CD4-positive, alpha-beta T cell treated with Interleukin-10 for 1 hour (primary cell): ENCODE measurements at places on chromosomes 2 and 18.

GRCh38 chr2:173909846-173910245 is 55.3 kb downstream of the SP3 start:
- no peak for DNase-seq

DNA sequence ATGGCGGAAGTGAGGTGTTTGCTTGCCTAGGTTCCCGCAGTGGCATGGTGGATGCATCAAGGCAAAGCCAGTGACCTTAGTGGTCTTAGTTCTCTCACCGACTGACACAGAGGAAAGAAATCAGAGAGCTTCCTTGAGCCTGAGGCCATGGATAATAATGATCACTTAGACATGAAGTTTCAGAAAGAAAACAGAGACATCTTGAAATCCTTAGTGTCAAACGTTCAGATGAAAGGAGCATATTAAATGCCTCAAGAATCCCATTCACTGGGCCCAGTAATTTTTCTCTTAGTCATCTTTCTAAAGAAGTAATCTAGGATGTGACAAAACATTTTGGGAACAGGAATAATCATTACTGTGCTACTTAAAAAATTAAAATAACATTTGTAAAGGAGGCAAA is 35.2 kb downstream of the COPS8 start:
- DNase-seq = no peak

DNA sequence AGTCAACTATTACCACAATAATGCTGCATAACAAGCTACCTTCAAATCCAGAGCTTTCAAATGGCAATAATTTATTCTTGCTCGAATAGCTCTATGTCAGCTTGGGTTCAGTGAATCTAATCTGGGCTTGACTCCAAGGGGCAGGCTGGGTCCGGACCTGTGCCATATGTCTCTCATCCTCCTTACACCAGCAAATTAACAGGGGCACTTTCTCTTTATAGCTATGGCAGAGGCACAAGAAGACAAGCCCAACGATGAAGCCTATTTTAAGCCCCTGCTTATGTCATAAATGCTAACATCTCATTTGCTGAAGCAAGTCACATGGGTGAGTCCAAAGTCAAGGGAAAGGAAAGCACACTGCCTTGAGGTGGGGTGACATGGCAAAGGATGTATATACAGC is 13.3 kb upstream of the ZNF521 start:
- DNase-seq = no peak

- DNase-seq = no peak
Measured at GRCh38 chr2:100887713-100888495, 68.0 kb downstream of the NPAS2 start.

- no peak for DNase-seq
Measured at GRCh38 chr2:239610457-239611221, 209.8 kb upstream of the HDAC4 start.

- DNase-seq = no peak
Measured at GRCh38 chr2:134277223-134277622, 23.4 kb downstream of the MGAT5 start.

- DNase-seq = no peak
Measured at GRCh38 chr2:214077727-214078126, 333.1 kb upstream of the VWC2L start.

- DNase-seq = peak; percentile 77
Measured at GRCh38 chr2:46351750-46352138, 54.5 kb downstream of the EPAS1 start.

GRCh38 chr2:241986836-241987641 is 117.5 kb downstream of the RTP5 start:
- no peak for DNase-seq

- DNase-seq = peak; percentile 9
Measured at GRCh38 chr2:32772638-32773447, 145.0 kb downstream of the TTC27 start.

DNA sequence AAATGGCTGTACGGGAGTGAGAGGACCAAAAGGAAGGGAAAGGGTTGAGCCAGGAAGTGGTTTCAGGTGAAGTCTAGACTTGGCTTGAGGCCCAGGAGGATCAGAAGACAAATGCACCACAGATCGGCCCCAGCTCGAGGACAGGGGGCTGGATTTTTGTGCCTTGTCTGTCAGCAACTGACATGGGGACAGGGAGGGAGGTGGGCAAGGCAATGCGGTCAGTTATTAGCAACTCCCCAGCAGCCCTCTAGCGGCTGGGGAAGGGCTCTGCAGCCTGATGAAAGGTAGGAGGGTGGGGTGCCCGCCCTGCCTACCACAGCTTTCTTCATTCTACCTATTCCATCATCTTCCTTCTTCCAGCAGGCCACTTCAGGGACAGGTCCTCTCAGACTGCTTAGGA is 50.0 kb downstream of the CPO start:
- DNase-seq = peak; percentile 3

- no peak for DNase-seq
Measured at GRCh38 chr2:30721241-30721640, 86.0 kb downstream of the CAPN13 start.

DNA sequence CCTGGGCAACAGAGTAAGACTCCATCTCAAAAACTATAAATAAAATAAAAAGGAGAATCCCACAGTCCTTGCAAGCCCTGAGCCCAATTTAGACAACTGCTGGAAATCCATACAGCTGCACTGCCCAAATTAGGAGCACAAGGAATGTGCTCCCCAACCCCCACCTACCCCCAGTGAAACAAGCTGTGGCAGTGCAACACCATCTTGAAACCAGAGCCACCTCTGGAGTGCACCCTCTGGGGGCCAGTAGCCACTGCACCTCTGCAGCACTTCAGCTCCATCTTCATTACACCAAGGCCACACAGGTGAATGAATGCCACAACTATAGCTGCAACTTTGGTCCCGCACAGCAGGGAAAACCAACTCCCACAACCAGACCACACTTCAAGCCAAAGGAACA is 37.3 kb downstream of the USP34 start:
- DNase-seq = no peak

- peak; percentile 84 for DNase-seq
Measured at GRCh38 chr2:43225788-43226557, 433 bp downstream of the ZFP36L2 start.

- no peak for DNase-seq
Measured at GRCh38 chr2:100589527-100589926, 26.7 kb downstream of the PDCL3 start.

GRCh38 chr2:194090251-194090905 is 1566.6 kb upstream of the SLC39A10 start:
- DNase-seq = no peak

DNA sequence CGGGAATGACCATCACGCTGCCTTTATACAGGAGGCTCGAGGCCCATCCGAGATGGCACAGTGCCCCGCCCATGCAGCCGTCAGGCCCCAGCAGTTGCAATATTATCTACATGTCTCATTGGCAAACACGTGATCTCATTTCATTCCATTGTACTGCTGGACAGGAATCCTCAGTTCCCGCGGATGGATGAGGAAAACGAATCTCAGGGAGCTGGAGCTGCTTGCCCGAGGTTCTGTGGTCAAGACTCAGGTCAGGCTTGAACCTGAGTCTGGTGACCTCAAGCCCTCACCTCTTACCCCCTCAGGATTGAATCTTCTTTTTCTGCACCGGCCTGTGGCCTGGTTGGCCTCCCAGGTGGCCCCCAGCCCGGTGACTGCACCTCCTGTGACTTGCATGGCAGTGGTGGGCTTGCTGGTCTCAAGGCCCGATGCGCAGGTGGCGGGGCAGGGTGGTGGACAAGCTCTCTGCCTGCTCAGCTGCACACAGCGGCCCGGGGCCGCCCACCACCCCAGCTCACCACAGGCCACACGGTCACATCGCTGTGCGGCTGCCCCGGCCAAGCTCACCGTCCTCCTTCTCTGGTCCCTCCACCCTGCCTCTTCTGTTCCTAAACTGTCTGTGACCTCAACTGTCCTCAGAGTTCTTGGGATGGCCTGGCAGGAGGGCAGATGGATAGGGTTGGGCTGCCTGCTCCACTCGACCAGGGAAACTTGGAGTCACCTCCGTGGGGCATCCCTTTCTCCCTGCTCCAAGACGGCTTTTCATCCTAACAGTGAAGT is 52.0 kb upstream of the HS6ST1 start:
- DNase-seq = no peak

- DNase-seq = no peak
Measured at GRCh38 chr2:100437751-100438150, 20.3 kb upstream of the CHST10 start.

DNA sequence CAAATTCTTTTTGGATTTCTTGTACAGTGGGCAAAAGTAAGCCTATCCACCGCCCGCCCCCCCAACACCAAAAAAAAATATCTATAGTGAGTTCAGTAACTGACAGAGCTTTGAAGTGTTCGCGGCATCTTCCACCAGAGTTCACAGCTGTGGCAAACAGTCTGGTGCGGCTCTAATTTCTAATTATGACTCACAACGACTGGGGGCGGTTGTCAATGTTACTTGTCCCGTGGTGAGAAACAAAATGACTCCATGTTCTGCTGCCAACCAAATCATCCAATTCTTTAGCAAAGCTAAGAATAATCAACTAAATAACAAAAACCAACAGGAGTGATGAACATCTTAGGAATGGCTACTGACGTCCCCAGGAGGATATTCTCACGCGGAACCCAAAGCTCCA is 392.5 kb upstream of the SALL3 start:
- no peak for DNase-seq

DNA sequence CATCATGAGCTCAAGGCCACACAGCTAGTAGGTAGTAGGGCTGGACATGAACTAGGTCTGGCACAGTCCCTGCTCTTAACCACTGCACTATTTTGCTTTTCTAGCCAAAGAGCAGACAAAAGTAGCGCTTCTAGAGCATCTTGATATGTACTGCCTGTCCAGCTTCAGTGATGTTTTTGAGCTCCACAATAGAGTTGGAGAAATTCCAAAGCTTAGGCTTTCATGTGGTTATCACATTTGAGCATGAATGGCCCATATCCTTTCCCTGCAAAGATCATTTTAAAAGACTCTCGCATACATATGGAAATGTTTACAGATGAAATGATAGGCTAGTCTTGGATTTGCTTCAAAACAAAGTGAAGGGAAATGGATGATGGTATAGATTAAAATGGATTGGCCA is 128.7 kb downstream of the MAP3K20 start:
- no peak for DNase-seq

DNA sequence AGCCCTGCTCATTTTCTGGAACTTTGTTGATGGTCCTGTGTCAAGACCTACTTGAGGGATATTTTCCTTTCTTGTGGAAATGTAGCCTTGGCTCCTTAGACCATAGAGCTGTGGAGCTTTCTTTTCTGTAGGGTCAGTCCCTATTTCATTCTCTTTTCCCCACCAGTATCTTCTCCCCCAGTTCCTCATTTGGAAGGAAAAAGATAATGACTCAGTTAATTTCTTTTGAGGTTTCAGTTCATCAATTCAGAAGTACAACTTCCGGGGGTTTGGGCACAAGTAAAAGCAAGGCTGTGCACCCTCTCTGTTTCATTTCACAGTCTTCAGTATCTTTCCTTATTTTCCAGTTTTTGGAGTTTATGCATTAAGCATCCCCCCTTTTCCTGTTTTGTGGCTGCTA is 70.7 kb downstream of the CDC42EP3 start:
- DNase-seq = no peak

DNA sequence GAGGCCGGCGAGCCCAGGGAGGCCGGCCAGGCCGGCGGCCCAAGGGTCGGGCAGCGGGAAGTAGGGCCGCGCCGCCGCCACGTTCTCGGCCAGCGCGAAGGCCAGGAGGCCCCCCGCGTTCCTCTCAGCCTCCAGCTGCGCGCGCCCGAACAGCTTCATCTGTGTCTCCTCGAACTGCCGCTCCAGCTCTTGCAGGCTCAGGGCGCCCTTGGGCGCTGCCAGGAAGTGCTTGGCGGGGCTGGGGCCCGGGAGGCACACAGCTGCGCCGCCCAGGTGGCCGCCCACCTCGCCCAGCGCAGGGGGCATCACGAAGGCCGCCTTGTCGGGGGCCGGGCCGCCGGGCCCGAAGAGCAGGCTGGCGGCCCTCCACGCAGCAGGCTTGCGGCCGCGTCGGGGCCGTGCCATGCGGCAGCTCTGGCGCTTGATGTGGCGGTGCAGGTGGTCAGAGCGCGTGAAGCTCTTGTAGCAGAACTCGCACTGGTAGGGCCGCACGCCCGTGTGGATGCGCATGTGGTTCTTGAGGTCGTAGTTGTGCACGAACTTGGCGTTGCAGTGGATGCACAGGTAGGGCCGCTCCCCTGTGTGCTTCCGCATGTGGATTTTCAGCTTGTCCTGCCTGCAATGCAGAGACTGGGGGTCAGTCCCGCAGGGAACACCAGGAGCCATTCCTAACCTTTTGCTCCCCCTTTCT is 99.0 kb upstream of the SMAD2 start:
- no peak for DNase-seq

GRCh38 chr2:160232905-160233475 is 32.9 kb upstream of the ITGB6 start:
- DNase-seq = no peak

GRCh38 chr2:11505652-11506610 is 27.9 kb upstream of the GREB1 start:
- DNase-seq = no peak

DNA sequence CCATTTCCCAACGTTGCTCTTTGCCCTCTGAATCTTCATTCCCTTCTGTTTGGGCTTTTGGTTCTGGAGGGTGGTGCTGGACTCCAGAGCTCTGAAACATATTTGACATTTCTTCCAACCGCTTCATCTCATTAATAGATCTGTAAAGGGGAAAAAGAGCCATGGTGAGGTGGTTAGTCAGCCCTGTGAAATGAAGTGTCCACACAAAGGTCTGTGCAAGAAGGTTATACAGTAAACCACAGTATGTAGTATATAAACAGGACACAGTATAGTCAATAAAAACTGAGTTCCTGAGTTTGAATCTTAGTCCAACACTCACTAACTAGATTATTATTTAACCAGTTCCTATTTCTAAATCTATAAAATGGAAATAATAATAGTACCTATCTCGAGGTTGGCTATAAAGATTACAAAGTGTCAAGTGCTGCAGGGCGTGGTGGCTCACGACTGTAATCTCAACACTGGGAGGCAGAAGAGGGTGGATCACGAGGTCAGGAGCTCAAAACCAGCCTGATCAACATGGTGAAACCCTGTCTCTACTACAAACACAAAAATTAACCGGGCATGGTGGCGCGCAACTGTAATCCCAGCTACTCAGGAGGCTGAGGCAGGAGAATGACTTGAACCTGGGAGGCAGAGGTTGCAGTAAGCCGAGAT is 13.1 kb downstream of the STARD7 start:
- no peak for DNase-seq

GRCh38 chr2:110748489-110748867 is 16.1 kb downstream of the ACOXL start:
- DNase-seq = peak; percentile 59

DNA sequence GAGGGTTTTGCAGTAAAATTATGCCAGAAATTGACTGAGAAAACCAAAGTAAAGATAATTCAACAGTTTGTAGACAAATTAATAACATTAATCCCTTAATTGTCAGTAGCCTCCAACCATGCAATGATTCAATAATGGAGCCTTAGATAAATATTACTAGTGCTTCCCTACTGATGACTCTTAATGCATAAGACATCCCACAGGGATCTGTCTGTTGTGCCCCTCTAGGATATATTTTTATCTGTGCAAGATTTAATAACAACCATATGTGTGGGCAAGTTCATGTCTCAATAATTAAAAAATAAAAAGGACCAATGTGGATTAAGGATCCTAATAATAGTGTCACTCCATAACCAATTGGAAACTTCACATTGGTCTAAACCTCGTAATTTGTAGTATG is 230.3 kb upstream of the TCF4 start:
- no peak for DNase-seq
